ENCODE measurements at places on chromosomes 5 and 9.

DNA sequence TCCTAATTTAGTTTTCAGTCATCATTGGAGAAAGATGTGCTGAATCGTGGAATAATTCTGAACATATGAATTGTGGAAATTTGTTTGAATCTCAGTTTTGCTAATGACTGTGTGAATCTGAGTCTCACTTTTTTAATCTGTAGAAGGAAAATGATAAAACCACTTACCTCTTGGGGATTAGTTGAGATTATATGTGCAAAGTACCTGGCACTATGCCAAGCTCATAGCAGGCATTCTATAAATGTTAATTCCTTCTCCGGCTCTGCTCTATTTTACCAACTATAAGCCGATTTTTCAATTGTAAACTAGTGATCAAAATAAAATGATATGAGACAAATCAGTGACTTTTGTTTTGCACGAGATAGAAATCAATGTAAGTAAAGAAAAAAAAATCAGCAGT, 290.8 kb downstream of the TRPM3 start:
- DNase-seq: no peak

DNA sequence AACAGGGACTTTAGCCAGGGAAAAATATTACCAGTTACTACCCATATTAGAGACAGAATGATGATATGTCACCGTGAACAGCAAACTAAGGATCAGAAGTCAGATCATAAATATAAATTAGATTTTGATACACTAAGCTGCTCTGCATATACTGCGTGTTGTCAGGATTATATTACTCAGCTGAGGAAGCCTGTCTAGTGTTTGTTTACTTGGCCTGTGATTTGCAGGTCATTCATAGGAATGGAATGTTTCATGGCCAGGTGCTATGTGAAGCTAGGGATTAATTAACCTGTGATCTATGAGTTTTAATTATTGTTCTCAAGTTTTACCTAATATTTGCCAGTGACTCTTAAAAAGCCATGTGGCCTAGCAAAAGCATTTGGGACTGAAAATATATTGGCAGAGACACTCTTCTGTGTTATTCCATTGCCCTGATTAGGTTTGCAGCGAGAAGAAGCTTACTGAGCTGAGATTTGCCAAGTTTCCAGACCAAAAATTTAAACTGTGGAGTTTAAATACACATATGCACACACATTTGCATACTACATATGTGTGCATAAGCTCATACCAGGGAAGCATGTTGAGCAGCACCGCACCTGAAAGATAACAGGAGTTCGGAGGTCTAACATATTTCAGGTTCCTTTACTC, 496.3 kb upstream of the GRIA1 start:
- no peak for DNase-seq

DNA sequence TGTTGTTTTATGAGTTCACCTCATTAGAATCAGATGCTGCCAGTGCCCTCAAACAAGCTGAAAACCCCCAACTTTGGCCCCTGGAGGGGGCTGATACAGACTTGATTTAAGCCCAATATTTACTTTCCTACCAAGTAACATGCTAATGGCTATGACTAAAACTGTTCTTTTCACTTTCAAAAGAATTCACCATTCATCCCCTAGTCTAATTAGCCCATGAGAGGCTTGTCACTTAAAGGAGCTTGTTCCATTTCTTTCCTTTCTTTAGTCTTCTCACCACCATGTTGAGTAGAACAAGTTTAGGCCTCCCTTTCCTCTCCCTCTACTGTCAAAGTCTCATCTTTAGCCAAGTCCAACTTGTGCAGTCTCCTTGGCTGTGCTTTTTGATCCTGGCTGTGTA, 50.4 kb downstream of the EPB41L4B start:
- no peak for DNase-seq

GRCh38 chr5:149635394-149635793, 54.1 kb downstream of the ARHGEF37 start:
- DNase-seq: no peak

DNA sequence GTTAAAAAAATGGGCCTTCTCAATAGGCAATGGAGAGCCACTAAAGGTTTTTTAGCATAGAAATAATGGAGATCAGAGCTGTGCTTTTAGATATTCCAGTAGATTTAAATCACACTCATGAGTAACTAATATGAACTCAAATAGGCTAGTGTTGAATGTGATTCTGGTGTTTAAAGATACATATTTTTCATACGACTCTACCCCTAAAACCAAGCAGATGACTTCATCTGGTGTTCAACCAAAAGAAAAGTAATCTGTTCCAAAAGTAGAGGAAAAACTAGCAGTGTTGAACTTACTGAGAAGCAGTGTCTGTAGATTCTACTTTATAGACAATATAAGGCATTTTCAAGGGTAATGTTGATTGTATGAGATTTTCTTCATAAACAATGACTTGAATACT, 138.1 kb downstream of the TSSK1B start:
- no peak for DNase-seq

GRCh38 chr5:149273950-149274349, 2.3 kb downstream of the AFAP1L1 start:
- no peak for DNase-seq
